ENCODE measurements at places on chromosomes 3 and 15.

GRCh38 chr15:38190501-38190900 lies 62.1 kb upstream of the SPRED1 start:
- DNase-seq, result no peak

- DNase-seq, result no peak
Measured at GRCh38 chr15:90039996-90040395, 38.9 kb downstream of the ZNF710 start.

DNA sequence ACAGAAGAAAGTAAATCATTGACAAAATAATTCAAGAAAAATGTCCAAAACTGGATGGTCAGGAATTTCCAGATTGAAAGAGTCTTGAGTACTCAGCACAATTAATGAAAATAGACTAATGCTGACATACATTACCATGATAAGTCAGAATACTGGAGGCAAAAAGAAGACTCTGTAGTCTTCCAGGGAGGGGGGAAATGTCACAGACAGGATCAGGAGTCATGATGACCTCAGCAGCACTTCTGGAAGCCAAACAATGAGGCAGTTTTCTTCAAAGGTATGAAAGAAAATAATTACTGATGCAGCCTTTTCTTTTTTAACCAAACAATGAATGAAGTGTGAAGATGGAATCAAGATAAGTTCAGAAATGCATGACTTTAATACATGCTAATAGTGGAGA lies 30.1 kb upstream of the SLC22A13 start:
- DNase-seq, result no peak

DNA sequence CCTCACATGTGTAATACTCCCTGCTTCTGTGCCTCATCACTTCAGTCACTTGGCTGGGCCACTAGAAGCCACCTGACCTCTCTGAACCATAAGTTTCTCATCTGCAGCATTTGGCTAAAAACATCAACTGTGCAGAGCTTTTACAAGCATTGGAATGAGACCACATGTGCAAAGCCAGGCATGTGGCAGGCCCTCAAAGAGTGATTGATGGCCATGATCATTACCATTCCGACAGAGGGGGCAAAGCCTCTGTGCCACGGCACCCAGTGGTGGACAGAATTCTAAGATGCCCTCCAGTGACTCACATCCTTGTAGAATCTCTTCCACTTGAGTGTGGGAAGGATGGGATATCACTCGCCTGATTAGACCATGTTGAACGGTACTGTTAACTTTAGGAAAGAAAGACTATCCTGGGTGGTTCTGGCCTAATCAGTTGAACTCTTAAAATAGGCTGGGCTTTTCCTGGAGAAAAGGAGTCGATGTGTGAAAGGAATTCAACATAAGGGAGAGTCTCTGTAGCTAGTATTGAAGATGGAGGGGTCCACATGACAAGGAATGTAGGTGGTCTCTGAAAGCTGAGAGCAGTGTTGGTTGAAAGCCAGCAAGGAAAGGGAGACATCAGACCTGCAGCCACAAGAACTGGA lies 13.5 kb downstream of the CDCP1 start:
- DNase-seq, result no peak

GRCh38 chr3:33624756-33625155 lies 93.3 kb downstream of the CLASP2 start:
- no peak for DNase-seq

GRCh38 chr3:155093261-155093660 lies 13.1 kb downstream of the MME start:
- DNase-seq, result no peak

DNA sequence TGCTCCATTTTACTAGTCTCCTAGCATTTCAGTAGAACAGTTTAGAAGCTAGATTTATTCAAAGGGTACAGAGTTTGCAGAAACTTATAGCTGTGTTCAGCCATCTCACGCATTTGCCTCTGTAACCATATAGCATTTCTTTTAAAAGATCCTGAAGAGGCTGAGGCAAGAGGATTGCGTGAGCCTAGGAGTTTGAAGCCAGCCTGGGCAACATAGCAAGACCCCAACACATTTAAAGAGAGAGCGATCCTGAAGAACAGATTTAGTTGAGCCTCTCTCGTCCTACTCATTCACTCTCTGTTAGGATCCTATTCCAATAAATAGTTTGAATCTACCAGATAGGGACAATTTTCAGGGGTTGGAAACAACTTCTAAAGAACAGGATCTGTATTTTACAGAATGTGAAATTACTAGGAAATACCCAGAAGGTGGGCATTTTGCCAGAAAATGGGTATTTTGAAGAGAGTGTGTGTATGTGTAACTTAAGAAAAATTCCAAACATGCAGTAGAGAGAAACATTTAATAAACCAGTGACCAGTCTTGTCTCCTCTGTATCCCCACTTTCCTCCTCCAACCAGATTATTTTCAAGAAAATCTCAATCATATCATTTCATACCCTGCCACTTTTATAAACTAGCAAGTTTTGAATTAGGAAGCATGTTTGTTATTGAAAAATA lies 4.5 kb downstream of the EIF3J start:
- DNase-seq, result peak; percentile 41

DNA sequence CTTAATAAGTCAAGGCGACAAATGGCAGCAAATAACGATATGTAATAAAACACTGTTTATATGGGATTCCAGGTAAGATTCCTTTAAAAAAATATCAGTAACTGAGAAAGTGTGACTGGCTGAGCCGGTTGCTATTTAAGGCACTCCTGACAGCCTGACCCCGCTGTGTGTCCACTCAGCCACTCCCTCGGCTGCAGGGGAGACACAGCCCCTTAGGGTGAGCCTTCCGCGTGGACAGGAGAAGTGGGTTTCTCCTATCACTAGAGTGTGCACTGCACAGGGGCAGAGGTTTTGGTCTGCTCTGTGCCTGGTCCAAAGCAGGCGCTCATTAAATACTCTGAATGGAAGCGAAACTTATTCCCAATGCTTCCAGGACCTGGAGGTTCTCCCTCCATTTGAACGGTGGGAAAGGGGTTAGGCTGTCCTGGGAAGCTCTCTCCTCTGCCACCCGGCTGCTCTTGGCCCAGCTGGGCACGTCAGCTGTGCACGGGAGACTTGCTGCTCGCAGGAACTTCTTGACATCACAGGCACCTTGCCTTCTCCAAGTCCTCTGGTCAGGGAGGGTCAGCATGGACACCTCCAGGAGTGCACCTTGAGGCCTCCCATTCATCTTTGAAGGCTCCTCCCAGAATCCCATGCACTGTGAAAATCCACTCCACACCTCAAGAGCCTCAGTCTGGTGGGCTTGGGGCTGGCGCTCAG lies 43.3 kb upstream of the SLCO2A1 start:
- no peak for DNase-seq

DNA sequence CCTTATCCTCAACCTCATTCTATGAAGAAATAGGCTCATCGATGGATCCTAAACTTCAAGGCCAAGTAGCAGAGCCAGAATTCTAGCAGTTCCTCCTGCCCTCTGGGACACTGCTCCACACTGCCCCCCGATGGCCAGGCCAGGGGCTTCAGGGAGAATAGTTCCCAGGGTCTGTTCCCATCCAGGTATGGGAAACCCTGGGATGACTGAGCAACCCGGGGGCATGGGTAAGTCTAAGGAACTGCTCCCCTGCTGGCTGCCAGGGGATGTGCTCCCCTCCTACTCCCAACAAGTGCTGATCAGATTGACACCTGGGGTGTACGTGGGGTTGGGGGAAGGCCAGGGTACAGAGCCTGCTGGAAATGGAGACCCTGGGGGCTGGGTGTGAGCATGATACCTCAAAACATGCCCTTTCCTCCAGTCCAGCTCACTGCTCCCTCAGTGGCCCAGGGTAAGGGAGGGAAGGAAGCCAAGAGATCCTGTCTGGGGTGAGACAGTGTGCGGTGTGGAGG lies 7.6 kb downstream of the ULK3 start:
- no peak for DNase-seq

DNA sequence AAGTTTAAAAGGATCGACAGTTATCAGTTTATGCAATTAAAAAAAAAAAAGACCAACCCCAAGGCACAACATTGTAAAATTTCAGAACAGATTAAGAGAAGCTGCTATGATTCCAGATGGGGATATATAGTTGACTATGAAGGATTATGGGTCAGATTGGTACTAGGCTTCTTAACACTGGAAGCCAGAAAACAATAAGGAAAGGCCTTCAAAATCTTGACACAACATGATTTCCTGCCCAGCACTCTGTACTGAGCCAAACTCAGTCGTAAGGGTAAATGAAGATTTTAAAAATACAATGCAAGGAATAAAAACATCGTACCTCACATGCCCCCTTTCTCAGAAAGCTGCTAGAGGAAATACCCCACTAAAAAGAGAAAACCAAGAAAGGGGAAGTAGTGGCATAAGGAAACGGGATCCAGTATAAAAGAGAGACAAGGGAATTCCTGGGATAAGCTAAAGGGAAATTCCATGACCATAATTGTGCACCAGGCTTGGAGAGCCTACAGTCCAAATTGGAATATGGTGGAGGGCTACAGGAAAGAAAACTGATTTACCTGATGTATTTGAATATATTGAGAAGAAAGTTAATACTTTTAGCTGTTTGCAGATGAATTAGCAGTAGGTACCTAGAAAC lies 27.9 kb downstream of the PIAS1 start:
- no peak for DNase-seq

- DNase-seq, result no peak
Measured at GRCh38 chr3:107092121-107092520, 285.1 kb upstream of the CCDC54 start.

GRCh38 chr3:121661376-121661775 lies 673 bp upstream of the HCLS1 start:
- DNase-seq, result no peak

DNA sequence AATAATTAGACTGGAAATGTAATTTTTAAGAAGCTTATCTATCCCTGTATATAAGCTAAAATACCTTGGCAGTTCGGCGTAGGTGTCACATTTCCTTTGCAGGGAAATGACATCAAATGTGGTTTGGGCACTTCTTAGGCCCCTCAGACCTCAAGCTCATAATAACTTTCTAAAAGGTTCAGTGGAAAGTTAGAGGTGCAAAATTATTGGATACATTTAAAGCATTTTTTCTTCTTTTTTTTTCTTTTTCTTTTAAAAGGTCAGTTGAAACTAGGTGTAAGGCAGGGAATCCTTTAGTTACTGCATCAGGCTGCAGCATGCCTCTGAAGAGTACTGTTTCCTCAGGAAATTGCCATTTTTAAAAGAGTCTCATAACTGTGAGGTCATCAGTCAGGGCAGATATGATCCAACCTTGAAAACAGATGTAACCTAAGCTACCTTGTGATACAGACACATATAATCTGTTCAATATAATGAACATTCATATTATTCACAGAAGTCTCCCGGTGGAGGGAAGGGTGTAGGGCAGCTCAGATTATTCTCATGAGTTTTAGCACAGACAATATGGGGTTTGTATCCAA lies 4.8 kb downstream of the SACM1L start:
- no peak for DNase-seq

DNA sequence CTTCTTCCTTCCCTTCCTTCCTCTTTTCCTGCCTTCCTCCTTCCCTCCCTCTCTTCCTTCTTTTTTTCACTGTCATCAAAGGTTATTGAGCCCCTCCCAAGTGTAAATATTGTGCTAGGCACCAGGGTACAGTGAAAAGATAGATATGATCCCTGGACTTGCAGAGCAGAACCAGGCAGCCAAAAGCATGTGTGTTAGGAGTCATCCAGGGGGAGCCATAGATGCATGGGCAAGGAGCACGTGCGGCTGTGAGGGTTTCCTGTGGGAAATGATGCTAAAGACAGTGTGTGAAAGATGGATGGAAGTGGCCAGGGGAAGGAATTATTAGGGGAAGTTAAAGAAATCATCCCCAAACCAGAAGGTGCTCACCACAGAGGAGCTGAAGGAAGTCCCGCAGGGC lies 65.2 kb downstream of the NR2F2 start:
- DNase-seq, result no peak

DNA sequence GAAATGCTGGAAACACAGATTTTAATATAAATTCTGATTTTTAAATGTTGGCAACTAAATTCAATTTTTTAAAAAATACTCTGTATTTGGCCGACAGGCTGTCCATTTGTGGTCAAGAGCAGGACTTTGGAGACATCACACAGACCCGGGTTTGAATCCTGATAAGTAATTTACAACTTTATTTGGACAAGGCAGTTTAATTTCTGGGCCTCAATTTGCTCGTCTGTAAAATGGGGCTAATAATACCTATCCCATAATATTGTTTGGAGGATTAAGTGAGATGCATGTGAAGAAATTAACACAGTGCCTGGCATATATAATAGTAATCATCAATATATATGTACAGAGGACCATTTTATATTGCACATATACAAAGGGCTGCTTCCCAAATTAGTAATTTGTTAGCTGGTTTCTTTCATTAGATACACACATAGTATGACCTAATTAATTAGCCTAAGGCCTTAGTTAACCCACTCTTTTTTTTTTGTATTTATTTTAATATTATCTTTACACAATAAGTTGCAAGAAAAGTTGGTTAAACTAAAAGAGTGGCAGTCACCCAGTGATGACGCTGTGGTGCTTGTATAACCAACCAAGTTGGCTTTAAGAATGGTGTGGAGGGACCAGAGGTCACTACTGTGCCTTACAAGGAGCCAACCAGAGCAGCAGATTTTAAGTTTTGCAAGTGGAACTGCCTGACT lies 665 bp downstream of the PIGB start:
- peak; percentile 11 for DNase-seq

GRCh38 chr15:101111570-101112262 lies 140.1 kb downstream of the CHSY1 start:
- no peak for DNase-seq

DNA sequence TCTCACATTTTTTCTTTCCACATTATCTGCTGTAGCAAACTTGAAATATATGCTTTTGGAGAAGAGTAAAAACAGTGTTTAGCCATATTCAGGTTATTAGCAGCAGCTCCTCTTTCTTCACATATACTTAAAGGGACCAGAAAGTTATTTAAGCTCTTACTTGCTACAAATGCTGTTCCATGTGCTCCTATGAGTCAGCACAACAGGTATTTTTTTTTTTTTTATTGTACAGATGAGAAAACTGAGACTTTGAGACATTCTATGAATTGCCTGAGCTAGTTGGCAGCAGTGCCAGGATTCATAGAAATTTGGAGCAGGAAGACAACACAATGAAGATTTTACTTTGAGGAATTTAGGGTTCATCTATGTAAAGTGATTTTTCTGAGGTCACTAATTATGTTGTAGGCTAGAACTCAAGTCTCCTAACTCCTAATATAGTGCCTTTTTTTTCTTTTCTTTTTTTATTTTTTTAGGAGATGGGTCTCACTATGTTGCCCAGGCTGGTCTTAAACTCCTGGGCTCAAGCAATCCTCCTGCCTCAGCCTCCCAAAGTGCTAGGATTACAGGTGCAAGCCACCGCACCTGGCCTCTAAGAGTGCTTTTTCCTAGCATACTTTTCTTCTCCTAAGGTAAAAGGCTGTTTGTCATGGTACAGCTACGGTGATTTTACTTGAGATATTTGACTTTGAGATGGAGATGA lies 23.6 kb downstream of the SETD5 start:
- DNase-seq, result no peak

GRCh38 chr3:98565843-98566242 lies 27.6 kb downstream of the CPOX start:
- DNase-seq, result no peak

- DNase-seq, result no peak
Measured at GRCh38 chr3:127141921-127142730, 50.8 kb upstream of the PRR23E start.

DNA sequence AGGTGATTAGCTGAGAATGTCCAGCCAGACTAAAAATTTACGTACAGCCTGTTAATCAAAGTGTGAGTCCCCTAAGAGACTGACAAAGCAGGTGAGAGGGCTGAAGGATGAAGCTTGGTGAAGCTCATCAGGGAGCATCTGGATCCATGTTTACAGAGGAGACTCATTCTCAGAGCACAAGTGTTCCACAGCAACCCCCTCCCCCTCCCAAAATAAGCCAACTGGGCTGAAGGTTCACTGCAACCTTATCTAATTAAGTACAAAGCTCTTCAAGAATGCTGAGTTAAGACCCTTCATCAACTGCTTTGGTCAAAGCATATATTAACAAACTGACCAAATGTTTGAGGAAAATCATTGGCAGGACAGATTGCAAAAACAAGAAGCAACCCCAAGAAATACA lies 262.6 kb upstream of the ZNF385D start:
- DNase-seq, result no peak
